ENCODE measurements at places on chromosomes 13 and 19.

GRCh38 chr13:34545461-34545860 lies 396.6 kb upstream of the NBEA start:
- no peak for DNase-seq

- DNase-seq: no peak
Observed at GRCh38 chr13:95536632-95537241, 15.8 kb upstream of the CLDN10 start.

DNA sequence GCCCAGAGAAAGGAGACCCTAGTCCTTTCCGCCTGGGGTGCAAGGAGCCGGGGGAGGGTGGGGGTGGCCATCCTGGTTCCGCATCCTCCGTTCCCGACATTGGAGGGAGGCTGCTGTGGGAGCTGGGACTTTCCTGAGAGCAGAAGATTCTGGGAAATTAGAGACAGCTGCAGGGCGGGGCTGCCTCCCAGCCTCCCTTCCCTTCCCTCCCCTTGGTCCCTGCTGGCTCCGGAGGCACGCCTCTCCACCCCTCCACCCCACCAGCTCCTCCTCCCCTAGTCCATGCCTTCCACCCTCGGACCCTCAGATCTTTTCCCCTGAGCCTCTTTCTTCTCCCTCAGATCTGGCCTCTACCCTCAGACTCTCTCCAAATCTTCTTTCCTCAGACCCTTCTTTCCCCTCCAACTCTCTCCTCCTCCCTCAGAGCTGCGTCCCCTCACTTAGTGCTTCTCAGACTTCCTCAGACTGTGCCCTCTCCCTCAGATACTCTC lies 3.1 kb upstream of the BCL3 start:
- DNase-seq: peak; percentile 33

DNA sequence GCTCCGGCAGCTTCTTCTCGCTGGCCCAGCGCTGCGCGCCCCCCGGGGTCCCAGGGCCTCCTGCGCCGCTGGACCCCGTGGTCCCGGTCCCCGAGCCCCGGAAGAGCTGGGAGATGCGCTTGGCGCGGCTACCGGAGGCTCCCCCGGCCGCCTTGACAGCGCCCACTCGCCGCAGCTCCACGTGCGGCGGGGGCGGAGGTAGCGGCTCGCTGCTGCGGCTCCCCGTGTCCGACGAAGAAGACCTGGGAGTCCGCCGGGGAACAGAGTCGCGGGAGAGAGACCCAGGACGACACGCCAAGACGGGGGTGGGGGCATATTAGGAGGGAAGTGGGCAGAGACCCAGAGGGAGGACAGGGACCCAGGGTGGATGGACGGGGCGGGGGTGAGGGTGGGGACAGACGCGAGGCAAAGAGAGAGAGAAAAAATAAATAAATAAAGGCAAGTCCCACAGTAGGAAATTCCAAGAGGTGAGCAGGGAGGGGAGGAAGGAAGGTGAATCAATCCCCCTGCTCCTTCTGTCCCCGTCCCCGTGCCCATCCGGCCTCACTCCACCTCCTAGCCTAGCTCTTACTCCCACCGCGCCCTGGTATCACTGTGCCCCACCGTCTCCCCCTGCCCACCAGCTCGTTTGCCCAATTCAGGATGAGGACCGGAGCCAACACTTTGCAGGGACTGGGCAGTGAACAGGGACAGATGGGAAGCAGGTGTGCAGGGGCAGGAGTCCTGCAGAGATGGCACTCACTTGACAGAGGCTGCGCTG lies 826 bp downstream of the RASIP1 start:
- no peak for DNase-seq

- no peak for DNase-seq
Observed at GRCh38 chr13:77544758-77545338, 9.3 kb downstream of the SCEL start.

DNA sequence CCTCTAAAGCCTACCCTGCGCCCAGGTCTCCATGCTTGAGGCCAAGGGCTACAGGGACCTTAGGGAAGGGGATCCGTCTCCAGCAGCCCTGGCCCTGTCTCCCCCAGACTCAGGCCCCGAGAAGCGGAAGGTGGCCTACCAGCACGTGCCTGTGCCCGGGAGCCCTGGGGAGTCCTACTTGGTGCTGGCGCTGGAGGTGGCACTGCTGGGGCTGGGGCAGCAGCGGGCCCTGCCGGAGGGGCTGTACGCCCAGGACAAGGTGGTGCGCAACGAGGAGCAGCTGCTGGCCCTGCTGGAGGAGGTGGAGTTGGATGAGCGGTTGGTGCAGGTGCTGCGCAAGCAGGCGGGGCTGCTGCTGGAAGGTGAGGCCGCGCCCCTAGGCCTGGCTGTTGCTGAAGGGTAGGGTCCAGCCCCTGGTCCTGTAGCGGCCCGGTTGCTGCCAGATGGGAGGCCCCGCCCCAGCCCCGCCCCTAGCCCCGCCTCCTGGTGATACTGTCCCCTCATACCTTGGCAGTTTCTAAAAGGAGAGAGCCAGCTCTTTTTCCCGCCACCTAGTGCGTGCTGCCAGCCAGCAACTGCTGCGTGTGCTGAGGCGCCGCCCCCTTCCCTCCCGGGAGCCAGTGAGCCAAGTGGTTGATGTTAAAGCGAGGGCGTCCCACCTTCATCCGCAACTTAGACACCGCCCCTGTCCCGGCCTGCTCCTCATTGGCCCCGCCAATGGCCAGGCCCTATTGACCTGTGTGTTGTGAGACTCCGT lies 22.6 kb downstream of the ZSWIM4 start:
- DNase-seq: no peak

DNA sequence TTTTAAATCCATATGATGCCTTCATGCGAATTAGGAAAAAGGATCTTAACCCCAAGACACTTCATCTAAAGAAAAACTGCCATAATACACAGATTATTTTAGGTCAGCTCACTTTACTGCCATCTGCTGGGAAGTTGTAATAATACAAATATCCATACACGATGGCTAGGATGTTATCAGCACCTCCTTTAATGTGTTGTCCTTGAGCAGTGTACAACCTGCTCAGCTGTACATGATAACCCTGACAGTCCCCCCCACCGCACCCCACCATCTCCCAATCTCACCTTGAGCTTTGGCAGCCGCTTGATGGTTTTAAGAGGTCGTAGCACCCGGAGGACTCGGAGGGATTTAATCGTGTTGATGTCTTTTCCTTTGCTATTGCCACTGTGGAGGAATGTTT lies 112.2 kb downstream of the IER2 start:
- no peak for DNase-seq

- DNase-seq: no peak
Observed at GRCh38 chr19:40298026-40298425, 12.9 kb upstream of the AKT2 start.
